ENCODE measurements at places on chromosomes 6 and 20.
A peak's percentile ranks its signal among the peaks of the same experiment; 100 is the strongest.

GRCh38 chr6:161246725-161247124 is 27.1 kb downstream of the AGPAT4 start:
- no peak for DNase-seq

- DNase-seq = peak; percentile 71
Observed at GRCh38 chr20:17568972-17569521, 828 bp upstream of the DSTN start.

DNA sequence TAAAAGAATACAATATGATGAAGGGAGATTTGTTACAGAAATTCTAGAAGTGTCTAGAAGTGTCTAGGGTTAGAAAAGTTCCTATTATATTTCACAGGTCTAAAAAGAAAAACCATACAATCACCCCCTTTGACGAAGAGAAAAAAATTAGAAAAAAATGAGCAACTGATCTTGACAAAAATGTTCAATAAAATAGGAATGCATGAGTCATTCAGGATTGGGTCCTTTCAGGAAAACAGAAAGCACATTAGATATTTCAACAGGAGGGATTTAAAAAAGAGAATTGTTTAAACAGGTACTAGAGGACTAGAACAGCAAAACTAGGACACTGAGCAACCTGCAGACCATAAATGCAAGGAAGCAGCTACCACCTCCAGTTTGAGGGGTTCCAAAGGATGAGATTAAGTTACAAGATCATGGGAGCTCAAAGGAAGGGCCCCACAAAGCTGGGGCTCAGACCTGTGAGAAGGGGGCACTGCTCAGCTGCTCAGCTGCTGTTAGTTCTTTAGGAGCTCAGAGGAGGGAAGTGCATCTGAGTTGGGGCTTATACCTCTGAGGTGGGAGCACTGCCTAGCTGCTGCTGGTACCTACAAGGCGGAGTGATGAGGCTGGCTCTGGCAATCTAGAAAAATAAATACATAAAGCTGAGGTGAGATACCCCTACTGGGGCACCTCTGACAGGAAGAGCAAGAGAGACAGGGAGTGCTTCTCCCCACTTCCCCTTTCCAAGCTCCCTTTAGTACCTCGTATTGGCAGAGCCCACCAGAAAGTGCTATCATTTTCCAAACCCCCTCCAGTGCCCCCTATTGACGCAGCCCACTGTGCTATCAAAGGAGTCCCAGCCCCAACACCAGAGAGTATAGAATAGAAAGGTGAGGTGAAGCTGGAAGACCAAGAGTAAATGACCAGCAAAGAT is 27.1 kb upstream of the BEND6 start:
- DNase-seq = no peak

DNA sequence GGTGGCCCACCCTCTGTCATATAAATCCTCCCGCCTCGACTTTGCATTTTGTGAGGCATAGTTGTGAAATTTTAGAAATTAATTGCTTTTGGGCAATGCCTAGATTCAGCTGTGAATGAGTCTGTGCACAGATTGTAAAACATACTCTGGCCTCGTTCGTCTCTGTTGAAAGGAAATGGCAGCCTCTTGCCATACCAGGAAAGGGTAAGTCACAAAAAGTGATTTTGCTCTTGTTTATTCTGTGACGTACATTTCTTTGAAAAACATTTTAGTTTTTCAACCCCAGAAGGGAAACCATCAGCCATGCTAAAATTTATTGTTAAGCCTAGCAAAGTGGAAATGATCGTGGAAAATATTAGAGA is 15.3 kb upstream of the EXOC2 start:
- DNase-seq = no peak

DNA sequence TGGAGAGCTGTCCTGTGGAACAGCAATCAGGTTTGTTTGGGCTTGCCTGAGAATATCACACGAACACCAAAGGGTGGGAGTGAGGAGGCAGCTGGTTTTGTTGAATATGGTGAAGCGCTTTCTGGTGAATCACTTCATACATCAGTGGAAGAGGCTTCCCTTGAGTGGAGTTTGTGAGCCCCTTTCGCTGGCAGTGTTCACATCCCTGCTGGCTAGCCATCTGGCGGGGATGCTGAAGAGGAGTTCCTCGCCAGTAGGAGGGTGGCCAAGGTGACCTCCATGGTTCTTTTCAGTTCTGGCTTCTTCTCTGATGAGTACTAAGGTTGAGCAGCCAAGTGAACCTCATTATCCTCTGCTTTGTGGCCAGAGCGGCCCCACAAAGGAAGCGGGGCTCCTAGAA is 37.7 kb upstream of the RNF8 start:
- DNase-seq = no peak

DNA sequence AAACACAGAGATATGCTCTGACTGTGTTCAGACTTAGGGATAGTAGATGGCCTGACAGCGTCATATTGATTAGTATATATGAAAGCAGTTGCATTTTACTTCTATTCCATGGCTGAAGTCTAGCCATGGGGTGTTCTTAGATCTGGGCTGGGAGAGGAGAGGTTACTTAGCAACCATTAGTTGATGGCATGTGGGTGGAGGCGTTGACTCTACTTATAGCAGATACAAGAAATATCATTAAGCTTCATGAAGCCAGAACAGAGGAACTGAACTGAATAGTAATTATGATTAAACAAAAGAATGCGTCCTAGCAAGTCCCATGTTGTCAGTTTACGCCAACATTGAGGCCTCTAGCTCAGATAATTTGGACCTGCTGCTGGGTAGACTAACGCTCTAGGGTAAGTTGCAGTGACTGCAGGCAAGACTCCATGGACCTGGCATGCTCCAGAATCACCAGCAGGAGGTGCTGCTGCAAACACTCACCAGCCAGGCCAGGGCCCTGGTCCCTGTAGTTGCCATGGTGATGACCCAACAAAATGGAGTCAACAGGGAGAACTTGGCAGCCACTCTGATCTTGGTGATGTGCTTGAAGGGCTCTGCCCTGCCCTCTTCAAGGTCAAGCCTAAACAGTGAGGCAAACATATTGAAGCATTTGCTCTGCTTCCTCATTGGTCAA is 477.3 kb downstream of the PREX1 start:
- no peak for DNase-seq

GRCh38 chr6:33722103-33722623 is 10.7 kb upstream of the UQCC2 start:
- DNase-seq = no peak

DNA sequence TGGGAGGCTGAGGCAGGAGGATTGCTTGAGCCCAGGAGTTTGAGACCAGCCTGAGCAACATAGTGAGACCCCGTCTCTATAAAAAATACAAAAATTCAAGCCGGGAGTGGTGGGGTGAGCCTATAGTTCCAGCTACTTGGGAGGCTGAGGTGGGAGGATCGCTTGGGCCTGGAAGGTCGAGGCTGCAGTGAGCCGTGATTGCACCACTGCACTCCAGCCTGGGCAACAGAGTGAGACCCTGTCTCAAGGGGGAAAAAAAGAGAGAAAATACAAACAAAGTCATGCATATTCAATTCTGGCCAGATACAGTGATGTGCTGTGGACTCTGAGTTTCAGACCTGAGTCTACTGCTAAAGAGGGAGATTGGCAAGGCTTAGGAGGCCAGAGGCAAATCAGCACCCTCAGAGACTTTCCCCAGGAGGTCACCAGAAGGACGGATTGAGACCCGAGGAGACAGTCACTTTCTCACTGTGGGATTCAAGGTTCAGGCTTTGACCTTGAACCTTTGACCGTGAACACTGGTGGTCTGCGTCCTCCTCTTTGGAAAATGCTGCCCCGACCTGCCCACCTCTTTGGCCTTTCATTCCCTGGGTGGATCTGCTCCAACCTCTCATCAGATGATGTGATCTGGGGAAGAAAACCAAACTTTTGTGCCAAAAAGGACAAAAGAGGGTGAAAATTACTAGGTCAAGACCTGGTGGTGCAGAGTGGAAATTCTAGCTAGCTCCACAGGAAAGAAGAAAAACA is 31.2 kb downstream of the TGM2 start:
- DNase-seq = no peak

GRCh38 chr6:112910256-112910655 is 563.1 kb downstream of the RFPL4B start:
- DNase-seq = no peak

GRCh38 chr20:23120936-23121750 is 35.0 kb upstream of the CD93 start:
- no peak for DNase-seq

DNA sequence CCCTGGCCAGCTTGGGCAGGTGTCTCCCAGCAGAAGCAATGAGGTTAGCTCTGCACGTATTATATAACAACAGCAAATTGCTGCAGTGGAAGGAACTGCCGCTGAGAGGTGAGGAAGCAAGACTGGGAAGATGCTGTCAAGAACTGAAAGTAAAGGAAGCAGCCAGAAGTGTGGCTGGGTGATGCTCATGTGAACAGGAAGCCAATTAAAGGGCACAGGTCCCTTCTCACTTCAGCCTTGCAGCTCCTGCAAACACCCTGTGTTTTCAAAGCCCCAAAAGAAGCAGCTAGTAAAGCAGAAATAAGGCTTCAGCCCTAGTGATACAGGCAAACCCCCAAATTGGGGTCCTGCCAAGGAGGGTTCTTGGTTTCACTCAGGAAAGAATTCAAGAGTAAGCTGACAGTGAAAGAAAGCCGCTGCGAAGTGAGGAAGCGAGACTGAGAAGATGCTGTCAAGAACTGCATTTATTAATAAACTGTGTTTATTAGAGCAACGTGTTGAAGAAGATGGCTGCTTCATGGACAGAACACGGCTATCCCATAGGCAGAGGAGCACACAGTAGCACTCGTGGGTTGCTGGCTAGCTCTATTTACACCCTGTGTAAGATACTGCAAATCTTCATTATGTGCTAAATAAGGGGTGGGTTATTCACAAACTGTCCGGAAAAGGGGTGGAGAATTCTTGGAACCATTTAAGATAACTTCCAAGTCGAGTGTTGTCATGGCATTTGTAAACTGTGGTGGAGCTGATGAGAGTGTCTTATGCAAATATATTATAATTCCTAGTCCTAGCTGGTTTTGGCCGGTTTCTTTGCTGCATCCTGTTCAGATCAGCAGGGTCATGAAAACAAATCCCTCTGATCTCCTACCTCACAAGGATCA is 152.2 kb downstream of the LINC00237 start:
- peak; percentile 4 for DNase-seq

GRCh38 chr20:64082820-64083377 is 1.3 kb downstream of the LKAAEAR1 start:
- no peak for DNase-seq

- no peak for DNase-seq
Observed at GRCh38 chr6:69918813-69919475, 52.6 kb downstream of the COL19A1 start.

DNA sequence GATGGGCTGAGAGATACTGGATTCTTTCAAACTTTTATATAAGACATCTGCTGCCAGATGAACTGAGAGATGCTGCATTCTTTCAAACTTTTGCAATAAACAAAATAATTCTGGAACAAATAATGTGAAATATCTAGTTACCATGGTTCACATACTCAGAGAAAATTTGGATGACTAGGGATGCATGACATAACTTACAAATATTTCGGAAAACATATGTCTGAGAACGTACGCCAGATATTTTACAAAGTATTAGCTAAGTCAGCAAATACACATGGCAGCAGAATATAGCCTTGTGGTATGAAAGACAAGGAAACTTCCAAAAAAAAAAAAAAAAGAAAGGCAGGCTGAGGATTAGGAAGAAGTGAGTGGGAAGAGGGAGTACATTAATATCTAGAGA is 113.3 kb upstream of the TRAF3IP2 start:
- no peak for DNase-seq

GRCh38 chr6:119183457-119183856 is 105.0 kb upstream of the FAM184A start:
- DNase-seq = no peak

- no peak for DNase-seq
Observed at GRCh38 chr6:36813526-36813925, 25.7 kb downstream of the CPNE5 start.

- DNase-seq = no peak
Observed at GRCh38 chr6:617456-618100, 39.3 kb downstream of the HUS1B start.

DNA sequence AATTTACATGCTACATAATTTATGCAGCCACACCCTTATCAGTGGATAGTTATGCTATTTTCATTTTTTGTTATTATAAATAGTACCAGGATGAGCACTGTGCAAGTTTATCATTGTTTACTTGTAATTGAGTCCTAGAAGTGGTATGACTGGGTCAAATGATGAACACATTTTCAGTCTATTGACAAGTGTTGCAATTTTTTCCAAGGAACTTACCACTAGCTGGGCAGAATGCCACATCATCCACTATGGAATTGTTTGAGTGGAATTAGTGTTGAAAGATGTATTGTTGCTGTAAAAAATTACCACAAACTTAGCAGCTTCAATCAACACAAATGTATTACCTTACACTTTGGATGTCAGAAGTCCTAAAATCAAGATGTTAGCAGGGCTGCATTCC is 38.1 kb upstream of the OPN5 start:
- no peak for DNase-seq

DNA sequence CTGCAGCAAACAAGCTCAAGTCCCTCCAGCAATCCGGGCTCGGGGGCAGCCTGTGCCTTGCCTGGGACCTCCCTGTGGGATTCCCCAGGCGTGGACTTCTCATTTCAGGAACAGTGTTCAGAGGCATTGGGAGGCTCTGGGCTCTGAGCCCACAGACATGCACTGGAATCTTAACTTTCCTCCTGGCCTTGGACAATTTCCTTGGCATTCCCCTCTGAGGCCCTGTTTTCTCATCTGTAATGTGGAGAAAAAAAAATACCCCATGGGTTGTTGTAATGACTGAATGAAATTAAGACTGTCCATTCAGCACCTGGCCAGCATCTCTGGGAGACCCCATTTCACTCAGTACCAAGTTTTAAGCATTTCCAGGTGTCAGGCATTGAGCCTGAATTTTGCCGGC is 17.6 kb downstream of the BPIFB4 start:
- no peak for DNase-seq

DNA sequence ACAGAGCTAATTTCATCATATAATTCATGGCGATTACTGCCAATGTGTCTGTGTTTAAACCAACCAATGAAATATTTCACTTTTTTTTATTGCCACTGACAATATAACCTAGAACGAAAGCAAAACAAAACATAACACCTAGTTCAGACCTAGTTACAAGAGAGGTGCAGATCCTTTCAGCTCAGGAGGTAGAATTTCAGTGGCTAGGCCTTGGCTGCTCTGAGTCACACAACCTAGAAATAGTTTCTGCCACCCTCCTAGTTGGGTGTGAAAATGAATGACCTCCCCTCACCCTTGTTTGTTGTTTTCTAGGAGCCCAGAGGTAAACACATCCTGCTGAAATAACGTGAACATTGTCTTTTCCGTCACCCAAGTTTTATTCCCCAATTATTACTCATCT is 356.3 kb downstream of the HTR1B start:
- no peak for DNase-seq

DNA sequence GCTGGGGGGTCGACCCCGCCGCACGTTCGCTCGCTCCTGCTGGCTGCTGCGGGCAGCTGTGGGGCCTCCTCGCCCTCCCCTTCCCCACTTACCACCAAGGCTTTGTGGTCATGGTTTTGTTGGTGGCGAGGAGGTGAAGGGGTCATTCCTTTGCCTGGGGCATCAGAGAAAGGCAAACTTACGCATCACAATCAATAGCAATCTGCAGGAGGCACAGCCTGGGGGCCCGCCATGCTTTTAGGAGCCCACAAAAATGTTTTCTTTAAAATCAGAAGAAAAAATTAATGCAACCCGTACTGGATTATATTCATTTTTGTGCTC is 137.0 kb downstream of the IMPG1 start:
- no peak for DNase-seq

Measured in left kidney (tissue), 8 donors.